ENCODE measurements at places on chromosomes 1 and 21.

DNA sequence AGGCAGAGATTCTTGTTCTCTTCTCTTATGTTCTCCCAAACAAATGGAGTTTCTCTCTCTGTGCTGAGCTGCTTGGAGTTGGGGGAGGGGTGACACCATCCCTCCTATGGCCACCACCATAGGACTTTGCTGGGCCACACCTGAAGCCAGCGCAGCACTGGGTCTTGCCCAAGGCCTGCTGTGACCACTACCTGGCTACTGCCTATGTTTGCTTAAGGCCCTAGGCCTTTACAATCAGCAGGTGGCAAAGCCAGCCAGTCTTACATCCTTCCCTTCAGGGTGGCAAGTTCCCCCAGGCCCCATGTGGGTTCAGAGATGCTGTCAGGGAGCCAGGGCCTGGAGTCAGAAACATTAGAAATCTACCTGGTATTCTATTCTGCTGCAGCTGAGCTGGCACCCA is 6.3 kb upstream of the MTARC2 start:
- DNase-seq: no peak

- DNase-seq: peak; percentile 23
Observed at GRCh38 chr21:31732597-31733550, 956 bp upstream of the SCAF4 start.

DNA sequence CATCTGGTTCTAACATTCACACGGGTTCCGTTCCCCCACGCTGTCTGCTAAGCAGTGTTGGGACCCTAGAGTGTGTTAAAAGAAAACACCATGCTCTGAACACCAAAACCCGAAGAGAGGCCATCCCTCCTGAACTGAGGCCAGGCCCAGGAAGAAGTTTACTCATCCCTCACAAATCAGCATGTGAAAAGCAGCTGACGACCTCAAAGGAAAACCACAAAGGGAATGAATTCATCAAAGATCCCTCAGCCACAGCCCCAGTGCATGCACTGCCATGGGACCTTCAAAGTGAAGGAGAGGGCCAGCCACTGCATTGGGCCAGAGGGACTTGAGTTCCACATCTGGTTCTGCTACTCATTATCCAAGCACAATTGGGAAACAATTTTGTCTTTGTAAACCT is 7.0 kb upstream of the PSEN2 start:
- no peak for DNase-seq

- no peak for DNase-seq
Observed at GRCh38 chr1:222759451-222760035, 22.5 kb downstream of the FAM177B start.

GRCh38 chr1:109928591-109929111 is 18.0 kb downstream of the CSF1 start:
- DNase-seq: no peak

Measured in renal pelvis (tissue), 12 donors.